ENCODE measurements at places on chromosomes 6 and 20.

DNA sequence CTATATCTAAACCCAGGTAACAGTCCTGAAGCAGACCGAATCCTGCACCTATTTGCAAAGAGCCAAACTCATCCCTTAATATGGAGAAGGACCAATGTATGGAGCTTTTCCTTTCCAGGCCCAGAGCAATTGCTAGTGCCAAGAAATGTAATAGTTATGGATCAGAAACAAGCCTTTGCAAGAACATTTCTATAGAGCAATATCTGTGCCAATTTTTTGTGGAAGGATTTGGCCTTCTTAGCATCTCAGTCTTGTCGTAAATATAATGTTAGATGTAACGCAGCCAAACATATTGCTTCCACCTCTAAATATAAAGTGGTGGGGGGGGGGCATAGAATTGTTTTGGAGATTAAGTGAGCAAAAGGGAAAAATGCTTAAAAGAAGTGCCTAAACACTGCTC, 2.7 kb downstream of the KIAA0408 start:
- DNase-seq: no peak

GRCh38 chr20:58017231-58017969, 211.1 kb downstream of the ANKRD60 start:
- DNase-seq: no peak

- no peak for DNase-seq
Measured at GRCh38 chr6:133854364-133855275, 34.3 kb upstream of the TCF21 start.

DNA sequence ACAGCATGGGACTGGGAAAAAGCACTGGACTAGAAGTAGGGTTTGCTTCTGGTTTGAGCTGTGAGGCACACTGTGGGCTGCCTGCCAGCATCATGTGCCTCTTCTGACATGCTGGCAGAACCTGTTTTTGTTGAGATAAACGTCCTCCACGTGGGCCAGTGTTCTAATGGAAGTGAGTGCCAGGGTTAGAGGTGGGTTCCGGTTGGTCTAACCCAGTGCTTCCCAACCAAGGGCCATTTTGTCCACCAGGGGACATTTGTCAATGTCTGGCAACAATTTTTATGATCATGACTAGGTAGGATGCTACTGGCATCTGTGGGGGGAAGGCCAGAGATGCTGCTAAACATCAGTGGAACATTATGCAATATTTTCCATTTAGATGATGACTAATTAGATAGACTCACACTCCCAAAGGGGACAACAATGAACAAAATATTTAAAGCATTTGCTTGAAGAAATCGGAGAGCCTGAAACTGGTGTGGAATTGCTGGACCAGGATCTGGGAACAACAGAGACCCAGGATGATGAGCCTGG, 7.8 kb upstream of the APMAP start:
- DNase-seq: no peak

DNA sequence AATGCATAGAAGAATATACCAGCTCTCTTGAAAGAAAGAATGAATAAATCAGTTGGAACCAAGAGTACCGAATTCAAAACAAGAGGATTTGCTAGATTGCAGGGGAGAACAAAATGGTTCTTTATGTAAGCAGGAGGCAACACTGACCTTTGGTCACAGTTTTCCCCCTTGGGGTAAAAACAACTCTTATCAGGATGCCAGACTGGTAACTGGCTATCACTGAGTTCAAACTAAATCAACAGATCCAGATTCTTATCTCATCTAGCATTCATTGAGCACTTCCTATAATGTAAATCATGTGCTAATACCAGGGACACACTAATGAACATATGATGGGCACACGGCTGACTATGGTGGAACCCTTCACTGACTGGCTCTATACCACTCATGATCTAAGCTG, 4.8 kb upstream of the IL17F start:
- no peak for DNase-seq

DNA sequence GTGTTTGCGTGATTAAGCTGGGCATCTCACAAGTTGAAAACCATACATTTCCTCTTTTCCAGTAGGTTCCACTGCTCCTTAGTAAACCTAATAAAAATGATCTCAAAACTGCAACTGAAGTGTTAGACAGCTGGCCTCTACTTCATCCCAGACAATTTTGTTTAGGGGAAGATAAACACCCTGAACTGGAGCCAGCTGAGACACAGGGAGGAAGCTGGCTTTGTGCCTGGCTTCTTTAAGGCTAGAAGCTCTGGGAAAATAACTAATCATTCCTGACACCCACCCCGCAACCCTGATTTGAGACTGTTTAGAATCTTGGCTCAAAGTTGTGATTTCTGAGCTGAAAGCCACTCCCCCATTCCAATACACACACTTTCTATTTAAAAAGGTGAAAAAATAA, 11.6 kb downstream of the PTPRT start:
- no peak for DNase-seq

DNA sequence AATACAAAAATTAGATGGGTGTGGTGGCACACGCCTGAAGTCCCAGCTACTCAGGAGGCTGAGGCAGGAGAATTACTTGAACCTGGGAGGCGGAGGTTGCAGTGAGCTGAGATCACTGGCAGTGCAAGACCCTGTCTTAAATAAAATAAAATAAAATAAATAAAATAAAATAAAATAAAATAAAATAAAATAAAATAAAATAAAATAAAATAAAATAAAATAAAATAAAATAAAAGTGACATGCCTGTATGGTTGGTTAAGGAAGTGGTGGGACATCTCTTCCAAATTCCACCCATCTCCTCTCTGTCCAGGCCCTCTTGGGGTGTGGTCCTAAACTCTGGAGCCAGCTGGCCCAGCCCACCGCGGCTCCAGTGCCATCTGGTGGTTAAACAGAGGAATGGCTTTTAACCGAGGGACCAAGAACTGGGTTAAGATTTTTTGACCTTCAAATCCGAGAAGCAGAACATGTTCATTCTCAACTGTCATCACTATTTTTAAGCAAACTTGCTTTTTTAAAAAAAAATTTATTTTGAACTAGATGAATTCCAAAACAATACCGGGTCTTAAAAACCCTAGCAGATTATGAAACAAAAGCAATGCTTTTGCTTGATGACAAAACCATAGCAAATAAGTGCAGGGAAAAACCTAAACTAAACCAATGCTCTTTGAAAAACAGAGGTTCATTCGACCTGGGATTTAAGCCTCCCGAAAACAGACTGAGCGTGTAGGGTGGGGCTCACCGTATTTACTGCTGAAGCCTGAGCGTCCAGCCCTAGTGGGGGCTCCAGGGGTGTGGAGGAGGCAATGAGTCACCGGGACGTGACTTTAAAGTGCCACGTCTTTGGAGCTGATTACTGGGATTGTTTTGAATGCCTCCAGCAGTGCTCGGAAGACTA, 68.8 kb downstream of the CDC5L start:
- peak; percentile 48 for DNase-seq

GRCh38 chr6:44668976-44669934, 281.7 kb downstream of the CDC5L start:
- DNase-seq: no peak

DNA sequence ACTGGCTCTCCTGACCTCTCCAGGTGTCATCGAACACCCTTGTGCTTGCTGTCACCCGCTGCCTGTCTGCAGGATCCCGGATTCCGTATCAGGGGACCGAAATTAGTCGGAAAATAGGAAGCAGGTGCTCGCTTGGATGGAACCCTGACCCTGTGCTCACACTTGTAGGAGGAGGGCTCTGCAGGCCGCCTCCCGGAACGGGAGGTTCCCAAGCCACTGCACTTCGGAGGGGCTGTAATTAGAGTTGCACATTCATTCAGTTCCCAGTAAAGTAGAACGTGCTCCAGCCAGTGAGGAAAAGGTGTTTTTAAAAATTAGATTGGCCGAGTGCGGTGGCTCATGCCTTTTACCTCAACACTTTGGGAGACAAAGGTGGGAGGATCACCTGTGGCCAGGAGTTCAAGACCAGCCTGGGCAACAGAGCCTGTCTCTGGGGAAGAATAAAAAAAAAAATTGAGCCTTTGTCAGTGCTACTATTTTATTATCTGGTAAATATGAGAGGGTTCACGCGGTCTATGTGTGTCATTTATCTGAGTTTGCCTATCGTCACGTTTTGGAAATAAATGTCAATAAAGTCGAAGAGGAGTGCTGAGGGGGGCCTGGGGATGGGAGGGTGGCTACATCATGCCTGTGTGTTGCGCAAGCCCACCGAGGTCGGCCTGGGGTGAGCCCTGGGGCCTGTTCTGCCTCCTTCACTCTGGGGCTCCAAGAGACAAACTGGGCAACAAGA, 1.5 kb upstream of the GMEB2 start:
- peak; percentile 91 for DNase-seq

GRCh38 chr20:12775041-12775440, 233.7 kb upstream of the SPTLC3 start:
- no peak for DNase-seq

DNA sequence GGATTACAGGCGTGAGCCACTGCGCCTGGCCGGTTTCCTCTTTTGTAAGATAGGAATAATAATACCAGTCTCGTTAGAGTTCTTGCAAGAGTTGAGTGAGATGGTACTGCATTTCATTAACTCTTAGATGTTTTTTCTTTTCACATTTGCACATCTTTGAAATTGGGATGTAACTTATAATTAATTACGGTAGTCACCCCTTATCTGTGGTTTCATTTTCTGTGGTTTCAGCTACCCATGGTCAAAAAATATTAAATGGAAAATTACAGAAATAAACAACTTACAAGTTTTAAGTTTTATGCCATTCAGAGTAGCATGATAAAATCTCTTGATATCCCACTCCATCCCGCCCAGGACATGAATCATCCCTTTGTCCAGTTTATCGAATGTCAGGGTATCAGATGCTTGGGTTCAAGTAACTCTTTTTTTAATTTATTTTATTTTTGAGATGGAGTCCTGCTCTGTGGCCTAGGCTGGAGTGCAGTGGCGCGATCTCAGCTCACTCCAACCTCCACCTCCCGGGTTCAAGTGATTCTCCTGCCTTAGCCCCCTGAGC, 15.4 kb downstream of the PTK7 start:
- no peak for DNase-seq

- no peak for DNase-seq
Measured at GRCh38 chr6:107545763-107546162, 55.8 kb downstream of the SOBP start.

GRCh38 chr6:142075516-142076101, 57.1 kb upstream of the GJE1 start:
- no peak for DNase-seq

DNA sequence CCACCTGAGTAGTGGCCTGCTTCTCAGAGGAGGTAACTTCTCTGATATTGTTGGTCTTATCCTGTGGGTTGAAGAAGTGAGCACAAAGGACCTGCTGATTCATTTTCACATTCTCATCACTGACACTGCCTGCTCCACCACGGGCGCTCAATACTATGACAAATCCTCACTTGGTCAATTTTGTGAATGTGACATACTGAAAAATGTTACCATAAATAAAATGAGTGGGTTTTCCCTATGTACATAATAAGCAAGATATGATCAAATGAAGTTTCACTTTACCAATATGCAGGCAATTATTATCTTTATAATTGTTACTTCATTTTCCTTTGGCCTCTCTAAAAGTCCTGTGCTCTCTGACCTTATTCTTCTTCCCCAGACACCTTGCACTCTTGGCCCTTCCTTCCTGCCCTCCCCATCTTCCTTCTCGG, 71.5 kb upstream of the RIPOR2 start:
- DNase-seq: no peak

DNA sequence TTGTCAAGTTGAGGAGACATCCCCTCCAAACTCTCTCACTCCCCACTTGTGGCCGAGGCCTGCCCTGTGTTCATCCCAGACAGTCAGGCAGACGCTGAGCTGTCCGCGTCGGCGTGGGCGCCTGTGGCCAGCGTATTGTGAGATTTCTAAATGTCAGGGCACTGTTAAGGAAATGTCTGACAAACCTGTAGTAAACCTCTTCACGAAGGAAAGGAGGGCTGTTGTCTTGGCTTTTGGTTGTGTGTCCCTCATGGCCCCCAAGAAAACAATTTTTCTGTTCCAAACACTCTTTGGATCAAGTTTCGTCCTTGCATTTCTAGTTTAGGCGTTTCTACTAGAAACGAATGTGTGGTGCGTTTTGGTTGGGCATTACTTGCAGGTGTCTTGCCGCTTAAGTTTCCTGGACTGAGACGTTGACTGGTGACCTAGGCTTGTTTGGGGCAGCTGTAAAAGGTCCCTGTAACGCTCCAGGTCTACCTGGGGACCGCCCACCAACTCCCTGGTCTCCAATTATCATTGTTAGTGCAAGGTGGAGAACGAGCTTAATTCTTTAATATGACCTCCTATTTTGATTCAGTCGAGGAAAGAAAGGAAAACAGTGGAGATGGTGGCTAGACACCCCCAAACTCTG, 8.7 kb upstream of the POU3F2 start:
- DNase-seq: no peak

DNA sequence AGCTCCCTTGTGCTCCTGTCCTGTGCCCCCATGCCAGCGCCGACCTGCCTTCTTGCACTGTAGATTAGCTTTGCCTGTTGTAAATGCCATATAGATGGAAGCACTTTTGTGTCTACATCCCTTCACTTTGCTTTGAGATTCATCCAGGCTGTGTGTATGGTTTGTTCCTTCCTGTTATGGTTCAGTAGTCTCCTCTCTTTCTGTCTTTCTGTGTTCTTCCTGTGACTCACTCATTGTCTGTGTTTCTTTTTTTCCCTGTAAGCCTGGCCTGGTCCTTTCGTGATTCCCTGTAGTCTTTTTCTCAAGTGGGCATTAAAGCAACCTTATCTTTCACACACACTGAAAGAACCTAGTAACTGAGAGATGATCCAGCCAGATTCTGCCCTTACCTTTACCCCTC, 66.6 kb downstream of the JARID2 start:
- DNase-seq: no peak

DNA sequence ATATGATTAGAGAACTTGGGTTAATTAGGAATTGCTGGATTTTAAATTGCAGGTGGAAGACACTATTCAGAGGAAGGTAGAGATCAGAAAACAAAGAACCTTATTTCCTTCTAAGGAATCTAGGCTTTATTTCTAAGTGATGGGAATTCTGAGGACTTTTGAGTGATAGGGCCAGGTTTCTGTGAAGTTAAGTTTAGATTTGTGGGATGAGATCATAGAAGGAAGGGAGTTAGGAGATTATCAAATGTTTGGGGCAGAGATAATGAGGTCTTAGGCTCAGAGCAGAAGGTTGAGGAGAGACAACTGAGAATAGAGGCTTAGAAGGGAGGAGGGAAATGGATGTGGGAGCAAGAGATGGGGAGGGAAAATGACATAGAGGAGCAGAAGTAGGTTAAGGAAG, 109.7 kb upstream of the MMS22L start:
- DNase-seq: no peak

DNA sequence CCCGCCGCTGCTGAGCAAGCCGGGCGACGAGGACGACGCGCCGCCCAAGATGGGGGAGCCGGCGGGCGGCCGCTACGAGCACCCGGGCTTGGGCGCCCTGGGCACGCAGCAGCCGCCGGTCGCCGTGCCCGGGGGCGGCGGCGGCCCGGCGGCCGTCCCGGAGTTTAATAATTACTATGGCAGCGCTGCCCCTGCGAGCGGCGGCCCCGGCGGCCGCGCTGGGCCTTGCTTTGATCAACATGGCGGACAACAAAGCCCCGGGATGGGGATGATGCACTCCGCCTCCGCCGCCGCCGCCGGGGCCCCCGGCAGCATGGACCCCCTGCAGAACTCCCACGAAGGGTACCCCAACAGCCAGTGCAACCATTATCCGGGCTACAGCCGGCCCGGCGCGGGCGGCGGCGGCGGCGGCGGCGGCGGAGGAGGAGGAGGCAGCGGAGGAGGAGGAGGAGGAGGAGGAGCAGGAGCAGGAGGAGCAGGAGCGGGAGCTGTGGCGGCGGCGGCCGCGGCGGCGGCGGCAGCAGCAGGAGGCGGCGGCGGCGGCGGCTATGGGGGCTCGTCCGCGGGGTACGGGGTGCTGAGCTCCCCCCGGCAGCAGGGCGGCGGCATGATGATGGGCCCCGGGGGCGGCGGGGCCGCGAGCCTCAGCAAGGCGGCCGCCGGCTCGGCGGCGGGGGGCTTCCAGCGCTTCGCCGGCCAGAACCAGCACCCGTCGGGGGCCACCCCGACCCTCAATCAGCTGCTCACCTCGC, 1.5 kb downstream of the ARID1B start:
- DNase-seq: no peak
